ENCODE measurements at places on chromosomes 2 and 18. TPM values are rescaled to one million over a fixed set of nuclear protein-coding genes. Genes with fewer than 3 reads are reported as not detected.

The RESP18 gene
- total RNA-seq: not detected

GRCh38 chr2:143833015-143833660 lies 686.8 kb downstream of the ZEB2 start:
- no peak for DNase-seq

- DNase-seq: no peak
Observed at GRCh38 chr18:61785588-61785987, 107.2 kb downstream of the RNF152 start.

DNA sequence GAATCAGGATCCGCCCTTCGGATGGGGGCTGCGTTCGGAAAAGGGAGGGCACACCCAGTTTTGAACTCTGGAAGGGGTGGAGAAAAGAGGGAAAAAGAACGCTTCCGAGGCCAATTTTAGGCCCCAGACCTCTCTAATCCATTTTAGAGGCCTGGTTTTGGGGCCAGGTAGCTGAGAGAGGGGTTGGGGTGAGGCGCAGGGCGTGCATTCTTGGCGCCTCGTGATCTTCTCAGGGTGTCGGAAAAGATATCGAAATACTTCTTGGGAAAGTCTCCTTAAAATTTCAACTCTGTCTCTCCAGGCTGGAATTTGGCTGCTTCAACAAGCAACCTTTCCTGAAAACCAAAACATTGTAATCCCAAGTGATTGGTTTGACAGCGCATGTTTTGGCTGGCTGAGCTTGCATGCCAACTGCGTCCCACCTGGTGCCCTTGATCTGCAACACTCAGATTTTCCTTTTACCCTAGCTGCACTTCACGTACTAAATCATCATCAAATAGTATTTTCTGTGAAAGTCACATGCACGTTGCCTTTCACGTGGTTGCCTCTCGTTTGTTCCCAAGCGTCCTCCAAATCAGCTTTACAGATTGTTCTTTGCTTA lies 864 bp upstream of the XPO1 start:
- peak; percentile 73 for DNase-seq

DNA sequence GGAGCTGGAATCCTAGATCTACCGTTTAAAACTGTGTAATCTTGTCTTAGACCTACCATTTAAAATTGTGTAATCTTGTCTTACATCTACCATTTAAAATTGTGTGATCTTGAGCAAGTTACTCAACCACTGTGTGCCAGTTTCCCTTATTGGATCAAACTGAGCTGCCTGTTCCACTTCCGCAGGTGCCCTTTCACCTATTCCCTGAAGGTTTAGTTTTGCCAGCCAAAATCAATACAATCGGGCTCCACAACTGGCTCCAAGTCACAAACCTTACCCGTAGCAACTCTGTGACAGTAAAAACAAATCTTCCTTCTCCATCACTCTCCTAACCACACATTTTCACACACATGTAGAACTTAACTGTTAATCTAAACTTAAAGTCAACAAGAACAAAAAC lies 20.1 kb downstream of the DOCK10 start:
- DNase-seq: no peak

DNA sequence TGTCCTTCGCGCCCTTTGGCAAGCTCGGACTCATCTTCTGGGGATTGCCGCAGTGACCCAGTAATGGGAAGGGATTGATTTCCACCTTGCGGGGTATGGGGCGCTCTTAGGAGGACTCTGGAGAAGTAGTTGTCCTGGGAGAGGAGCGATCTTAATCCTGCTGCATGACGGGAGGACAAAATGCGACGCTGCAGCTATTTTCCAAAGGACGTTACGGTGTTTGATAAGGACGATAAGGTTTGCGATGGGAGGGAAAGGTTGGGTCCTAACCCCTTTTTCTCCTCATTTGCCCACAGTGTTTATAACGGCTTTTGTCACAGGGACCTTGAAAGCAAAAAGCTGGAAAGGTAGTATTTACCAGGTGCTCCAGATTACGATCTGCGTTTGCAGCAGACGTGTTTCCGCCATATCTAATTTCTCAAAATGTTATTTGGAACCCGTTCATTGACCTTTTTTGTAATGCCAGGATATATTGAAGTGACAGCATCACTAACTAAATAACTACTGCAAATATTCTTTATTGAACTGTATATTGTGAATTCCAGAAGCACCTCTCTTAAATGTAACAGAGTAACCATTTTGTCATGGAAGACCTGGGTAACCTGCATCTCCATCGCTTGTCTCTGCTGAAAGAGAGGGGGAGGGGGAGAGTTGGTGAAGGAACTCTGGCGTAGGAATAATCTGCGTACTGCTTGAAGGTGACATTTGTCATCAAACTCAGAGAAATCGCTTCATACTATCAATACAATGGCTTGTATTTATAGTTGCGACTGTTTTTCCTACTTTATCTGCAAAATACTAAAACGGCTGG lies 590 bp downstream of the MDH1 start:
- DNase-seq: no peak

The MYL1 gene
- total RNA-seq: not detected

GRCh38 chr2:70684846-70685622 lies 83.0 kb downstream of the ADD2 start:
- no peak for DNase-seq

DNA sequence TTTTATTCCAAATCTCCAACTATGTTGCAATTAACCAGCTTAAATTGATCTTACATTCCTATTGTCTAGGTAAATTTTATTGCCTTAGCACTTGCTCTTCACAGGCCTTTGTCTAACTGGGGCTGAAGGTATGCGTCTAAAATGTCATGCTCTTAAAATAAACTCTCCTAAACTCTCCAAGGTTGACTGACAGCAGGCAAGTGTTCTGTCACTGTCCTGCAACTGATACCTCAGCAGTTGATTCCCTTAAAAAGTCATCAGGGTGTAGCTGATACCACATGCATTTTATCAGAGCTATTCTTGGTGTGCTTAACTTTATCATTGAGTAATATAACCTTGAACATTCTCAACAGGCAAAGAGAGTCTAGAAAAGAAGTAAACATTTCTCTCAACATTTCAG lies 680 bp downstream of the TTN start:
- no peak for DNase-seq

DNA sequence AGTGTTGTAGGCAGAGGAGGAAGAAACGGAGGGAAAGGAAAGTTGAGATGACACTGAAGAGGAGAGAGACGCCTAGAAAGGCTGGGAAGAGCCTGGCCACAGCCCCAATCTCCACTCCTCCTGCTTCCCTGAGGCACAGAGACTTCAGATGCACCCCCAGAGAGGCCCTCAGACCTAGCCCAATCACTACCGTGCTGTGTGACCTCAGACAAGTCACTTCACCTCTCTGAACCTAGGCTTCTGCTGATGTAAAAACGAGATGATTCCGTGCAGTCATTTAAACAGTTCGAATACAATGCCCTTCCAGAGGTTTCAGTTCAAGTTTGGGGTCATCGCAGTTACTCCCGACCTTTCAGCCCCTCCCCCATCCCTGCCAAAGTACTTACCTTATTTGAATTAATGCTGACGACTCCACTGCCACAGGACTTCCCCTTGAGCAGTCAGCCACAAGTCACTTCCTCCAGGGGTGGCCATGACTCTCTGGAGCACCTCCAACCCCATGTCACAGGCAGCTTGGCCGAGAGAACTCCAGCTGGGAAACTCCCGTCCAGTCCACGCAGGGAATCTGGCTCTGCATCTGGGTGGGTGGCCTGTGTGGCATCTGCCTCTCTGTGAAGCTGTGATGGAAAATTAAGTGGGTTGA lies 105.2 kb upstream of the ID2 start:
- DNase-seq: no peak

DNA sequence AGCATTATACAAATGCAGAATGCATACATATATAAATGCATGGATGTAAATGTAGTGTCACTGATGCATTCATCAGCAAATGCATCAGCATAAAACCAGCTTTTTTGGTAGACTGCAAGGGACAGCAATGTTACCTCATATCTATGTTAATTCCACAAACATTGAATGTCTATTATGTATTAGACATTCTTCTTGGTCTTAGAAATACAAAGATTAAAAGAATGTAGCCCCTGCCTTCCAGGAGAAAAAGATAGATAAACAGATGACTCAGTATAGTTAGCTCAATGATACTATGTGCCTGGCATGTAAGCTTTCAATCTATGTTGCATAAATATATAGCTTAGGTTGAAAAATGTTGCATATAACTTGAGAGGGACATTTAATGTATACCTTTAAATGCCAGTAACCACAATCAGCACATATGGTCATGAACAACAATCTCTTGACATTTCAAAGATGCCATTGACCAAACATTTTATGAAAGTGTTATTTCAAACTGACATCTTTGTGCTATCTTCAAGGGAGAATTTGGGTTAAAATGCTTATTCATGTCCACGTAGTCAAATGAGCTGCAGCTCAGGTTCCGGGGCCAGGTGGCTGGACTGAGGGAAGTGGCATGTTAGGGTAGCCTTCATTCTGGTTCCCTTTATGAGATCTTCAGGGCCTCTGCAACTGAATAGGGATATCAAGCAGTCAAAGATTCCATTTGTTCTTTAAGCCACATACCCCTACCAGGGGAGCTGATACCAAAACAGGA lies 45.2 kb upstream of the GCG start:
- no peak for DNase-seq

GRCh38 chr2:128233790-128234395 lies 84.8 kb downstream of the HS6ST1 start:
- DNase-seq: no peak

GRCh38 chr2:173307293-173307692 lies 47.4 kb upstream of the CDCA7 start:
- no peak for DNase-seq

GRCh38 chr2:55365303-55365702 lies 54.4 kb downstream of the CCDC88A start:
- DNase-seq: no peak

The STAT4 gene
- 8.5 TPM for total RNA-seq

DNA sequence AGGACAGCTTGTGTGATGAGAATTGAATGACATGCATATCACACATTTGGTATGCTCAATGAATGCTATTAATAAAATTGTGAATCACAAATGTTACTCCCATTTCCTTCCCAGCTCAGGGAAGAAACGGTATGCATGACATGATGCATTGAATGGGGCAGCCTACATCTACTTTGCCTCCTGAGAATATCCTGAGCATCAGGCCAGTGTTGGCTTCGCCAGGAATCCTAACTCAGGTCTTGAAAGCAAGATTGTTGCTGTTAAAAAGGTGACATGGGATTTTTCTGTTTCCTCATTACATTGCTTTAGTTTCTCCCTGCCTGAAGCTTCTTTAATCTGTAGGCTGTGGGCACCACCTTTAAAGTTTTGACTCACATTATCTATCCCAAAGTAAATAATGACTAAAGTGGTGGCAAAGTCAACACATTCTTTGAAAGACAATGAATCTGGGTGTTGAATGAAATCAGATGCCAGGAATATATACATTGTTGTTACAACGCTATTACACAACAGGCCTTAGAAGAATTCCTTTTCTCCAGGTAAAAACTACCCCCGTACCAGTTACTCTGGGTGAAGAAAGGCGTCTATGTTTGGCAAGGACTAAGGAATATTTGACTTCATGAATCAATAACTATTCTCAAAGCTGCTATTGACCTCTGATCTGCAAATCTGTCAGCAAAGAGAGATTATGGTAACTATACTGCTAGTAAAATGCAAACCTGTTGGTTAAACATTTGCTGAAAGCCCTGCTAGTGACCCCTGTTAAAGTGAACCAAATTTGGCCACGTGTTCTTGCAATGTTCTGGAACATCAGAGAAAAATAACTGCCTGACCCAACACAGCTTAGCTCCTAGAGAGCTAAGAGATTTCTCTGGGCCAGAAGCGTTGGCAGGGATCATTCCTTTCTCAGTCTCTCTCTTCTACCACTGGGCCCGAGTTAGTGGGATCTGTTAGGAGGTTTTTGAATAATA lies 30.5 kb upstream of the NEDD4L start:
- DNase-seq: no peak

The GLB1L gene
- 20.6 TPM for total RNA-seq

DNA sequence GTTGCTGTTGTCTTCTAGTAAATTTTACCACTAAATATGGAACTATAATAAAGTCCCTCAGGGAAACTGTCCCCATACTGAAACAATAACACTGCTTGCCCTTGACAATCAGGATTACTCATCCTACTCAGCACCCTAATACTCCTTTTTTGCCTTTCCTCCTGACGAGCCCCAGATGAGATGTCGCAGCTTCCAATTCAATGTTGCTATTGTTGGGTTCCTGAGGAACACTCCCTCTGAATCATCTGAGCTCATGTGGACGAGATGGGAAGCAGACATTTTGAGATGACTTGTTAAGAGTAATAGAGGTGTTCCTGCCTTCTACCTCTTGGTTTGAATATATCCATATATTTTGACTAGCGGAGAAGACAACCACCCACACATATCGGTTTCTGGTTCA lies 187.8 kb upstream of the FAM98A start:
- DNase-seq: no peak

GRCh38 chr2:69559442-69560146 lies 83.9 kb downstream of the AAK1 start:
- no peak for DNase-seq

GRCh38 chr2:22497064-22497463 lies 887.9 kb upstream of the KLHL29 start:
- DNase-seq: no peak
